ENCODE measurements at places on chromosomes 7 and 10.

DNA sequence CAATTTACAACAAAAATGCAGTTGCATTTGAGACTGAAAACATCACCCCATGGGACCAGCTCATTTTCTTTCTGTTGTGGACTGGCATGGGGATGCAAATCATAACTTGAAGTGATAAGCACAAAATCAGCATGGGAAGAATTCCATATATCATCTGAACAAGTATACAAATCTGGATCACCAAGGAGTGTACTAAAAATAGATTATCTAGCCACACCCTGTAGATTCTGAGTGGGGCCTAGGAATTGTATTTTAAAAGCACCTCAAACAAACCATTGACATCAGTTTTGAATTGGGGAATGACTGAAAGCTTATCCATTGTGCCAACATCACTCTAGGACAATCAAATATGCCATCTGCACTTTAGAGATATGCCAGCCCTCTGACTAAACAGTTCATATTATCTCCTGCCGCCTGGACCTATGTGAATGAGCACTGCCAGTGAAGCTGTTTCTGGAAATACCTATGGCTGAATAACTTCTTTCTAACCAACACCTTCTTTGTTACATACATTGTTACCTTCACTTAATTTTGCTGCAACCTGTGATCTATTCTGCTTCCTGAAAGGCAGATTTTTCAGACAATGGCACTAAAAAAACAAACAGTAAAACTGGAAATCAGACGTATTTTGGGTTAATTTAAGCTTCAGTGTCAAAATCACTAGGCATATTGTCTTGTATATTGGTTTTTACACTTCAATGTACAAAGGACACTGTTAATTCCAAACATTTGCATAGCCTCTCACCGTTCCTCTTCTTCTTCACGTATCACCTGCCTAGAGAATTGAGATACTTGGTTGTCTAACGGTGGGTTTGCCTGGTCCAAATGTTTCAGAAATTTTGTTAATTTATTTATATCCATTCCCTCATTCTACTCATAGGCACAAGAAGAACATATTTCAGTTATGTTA lies 42.4 kb upstream of the HGF start:
- DNase-seq, result no peak

GRCh38 chr10:18436902-18437301 lies 214.5 kb downstream of the NSUN6 start:
- no peak for DNase-seq

- no peak for DNase-seq
Observed at GRCh38 chr7:2662273-2663120, 25.5 kb upstream of the AMZ1 start.

- DNase-seq, result no peak
Observed at GRCh38 chr10:80139265-80139664, 6.7 kb downstream of the PLAC9 start.

DNA sequence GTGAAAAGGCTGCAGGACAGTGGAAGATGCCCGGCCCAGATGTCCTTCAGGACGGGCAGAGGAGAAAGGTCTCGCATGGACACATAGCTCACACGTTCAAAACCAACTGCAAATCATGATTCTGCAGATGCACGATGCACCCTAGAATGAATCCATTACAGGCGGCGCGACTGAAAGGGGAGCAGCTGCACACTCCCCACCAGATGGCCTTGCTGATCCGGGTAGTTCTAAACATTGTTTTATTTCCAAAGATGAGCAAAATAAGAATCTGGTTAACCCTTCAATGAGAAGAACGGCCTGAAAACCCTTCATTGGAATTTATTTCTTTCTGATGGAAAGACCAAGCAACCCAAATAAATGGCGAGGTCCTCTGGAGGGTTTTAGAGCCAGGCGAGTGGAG lies 33.8 kb downstream of the CHST15 start:
- DNase-seq, result peak; percentile 48

DNA sequence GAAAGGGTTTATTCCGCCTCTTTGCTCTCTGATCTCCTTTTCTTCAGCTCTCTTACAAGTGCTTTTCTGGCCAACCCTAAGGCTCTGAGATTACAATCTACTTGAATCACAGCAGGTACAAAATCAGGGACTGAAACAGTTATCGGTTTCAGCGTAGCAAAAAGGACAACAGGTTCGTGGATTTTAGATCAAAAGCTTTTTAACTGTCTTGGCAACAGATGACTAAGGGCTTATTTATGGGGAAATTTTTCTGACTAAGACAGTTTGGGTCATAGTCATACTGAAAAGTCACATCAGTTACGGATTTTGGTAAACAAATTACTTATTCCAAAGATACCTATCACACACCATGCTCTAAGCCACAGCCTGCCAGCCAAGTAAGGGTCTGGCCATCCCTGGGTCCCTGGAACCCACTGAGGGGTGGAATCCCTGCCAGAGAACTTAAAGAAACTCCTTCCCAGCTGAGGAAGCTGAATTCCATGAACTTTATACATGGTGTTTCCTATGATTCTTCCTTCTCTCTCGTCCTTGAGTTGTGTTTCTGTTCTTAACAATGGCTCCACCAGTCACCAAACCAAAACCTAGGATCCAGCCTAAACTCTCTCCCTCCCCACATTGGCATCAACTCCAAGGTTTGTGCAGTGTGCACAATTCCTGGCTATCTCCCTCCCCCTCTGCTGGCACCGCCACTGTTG lies 169.3 kb downstream of the FAM107B start:
- no peak for DNase-seq

DNA sequence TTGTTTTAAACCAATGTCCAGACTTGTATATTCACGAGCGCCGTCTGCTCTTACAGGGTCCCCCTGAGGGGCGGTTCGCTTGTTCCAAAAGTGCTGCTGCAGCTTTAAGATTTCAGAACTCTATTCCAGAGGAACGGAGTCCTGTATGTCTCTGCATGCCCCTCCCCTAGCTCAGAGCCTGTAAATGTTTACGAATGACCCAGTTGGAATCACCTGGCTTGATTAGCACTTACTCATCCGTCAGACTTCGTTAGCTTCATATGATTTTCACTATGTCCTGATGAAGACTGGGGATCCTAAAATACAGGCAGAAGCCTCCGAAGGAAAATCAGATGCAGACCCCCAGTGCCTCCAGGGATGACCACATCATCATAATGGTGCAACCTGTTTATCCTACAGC lies 4.5 kb upstream of the CHST15 start:
- no peak for DNase-seq

- DNase-seq, result peak; percentile 52
Observed at GRCh38 chr10:78316451-78316931, 282.8 kb downstream of the RPS24 start.

- no peak for DNase-seq
Observed at GRCh38 chr10:22959950-22960349, 32.1 kb downstream of the ARMC3 start.

GRCh38 chr7:29269935-29270334 lies 75.4 kb downstream of the CHN2 start:
- DNase-seq, result no peak

GRCh38 chr10:88986549-88987242 lies 3.9 kb upstream of the FAS start:
- peak; percentile 33 for DNase-seq

GRCh38 chr7:28556025-28556424 lies 143.7 kb downstream of the CREB5 start:
- DNase-seq, result no peak

- DNase-seq, result no peak
Observed at GRCh38 chr10:105844241-105844640, 1203.2 kb downstream of the SORCS3 start.

GRCh38 chr10:983971-984655 lies 4.1 kb upstream of the GTPBP4 start:
- DNase-seq, result no peak

DNA sequence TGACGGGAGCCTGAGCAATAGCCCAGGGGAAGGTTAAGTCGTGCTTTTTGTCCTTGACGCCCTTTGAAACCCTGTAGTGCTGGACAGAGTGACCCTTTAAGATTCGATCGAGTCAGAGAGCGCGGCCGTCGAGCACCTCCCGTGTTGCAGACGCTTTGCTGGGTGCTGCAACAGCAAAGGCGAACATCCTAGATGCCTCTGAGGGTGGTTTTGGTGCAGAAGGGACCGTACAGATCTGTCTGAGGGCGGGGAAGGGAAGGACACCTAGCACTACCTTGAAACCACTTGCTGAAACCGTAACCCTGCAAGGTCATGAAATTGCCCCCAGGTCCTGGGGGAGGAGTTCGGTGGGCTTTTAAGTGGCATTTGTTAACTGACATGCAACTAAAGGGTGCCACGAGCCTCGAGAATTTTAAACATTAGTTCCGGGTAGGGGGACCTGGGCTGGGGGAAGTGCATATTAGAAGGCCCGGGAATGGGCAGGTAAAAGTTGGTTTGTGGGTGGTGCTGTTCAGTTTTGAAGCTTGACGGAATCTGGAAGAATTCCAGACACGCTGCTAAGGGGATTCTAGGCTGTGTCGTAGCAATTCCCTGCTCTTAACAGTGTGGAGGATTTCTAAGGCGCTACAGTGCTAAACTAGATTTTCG lies 786 bp downstream of the ATP5F1C start:
- no peak for DNase-seq

- no peak for DNase-seq
Observed at GRCh38 chr7:41816111-41816510, 113.2 kb upstream of the INHBA start.

- no peak for DNase-seq
Observed at GRCh38 chr10:99484626-99485581, 47.8 kb upstream of the NKX2-3 start.

DNA sequence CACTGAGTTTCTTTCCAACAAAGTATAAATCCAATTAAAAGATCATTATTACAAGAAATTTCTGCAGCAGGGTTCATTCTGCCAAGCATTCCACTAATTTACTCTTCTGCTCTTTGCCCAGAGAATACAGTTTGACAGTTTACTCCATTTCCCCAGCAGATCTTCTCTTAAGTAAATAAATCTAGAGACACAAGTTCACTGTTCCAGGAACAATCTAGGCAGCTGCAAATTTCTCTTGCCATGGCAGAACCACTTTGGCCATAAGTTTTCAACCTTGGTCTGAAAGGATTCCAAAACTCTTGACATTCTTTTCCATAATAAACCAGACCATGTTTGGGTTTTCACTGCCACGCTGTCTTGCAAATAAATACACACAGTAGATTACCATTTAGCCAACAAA lies 11.5 kb downstream of the RGS10 start:
- no peak for DNase-seq

GRCh38 chr10:11336722-11337162 lies 274.7 kb downstream of the USP6NL start:
- no peak for DNase-seq

GRCh38 chr7:156379324-156380070 lies 261.1 kb upstream of the RNF32 start:
- no peak for DNase-seq

DNA sequence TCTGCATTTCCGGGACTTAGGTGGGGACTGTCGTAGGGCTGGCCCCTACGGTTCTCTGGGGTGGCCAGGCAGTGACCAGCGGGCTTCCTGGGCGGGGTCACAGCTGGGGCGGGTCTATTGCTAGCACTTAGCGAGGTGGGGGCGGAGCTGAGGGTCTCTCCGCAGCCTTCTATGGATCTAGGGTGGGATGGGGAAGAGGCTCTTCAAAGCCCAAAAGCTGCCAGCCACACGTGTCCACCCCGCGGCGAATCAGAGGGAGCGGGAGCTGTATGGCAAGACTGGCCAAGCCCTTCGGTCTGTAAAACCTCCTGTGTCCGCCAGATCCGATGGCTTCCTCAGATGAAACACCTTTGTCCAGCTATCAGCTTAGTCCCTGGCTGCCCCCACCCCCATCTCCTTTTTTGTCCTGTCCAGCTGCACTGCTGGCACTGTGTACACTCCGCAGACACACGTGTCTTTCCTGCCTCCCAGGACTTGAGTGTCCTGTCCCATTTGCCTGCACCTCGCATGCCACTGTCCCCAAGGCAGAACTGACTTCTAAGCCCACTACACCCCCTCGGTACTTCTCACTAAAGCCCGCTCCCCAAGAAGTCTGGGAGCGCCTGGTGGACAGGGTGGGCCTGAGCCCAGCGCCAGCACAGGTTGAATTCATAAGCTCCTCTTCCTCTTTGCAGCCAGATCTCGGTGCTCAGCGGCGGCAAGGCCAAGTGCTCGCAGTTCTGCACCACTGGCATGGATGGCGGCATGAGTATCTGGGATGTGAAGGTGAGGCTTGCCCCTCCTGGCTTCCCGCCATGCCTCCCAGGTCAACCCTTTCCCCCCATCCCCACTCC lies 14.8 kb downstream of the PDAP1 start:
- DNase-seq, result no peak

DNA sequence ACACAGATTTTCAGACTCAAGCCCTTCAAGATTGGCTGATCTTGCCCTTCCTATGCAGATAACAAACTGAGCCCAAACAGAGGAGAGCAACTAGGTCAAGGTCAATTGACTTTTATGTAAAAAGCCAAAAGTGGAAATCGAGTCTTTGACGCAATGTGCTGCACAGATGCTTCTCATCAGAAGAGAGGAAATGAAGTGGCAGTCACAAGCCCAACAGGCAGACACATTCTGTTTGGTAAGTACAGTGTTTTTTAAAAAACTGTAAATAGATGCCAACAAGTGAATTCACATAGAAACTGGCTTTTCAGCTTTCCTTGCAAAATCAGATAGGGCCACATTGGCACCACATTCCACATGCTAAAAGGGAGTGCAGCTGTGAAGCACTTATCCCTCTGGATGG lies 606.6 kb downstream of the KCNMA1 start:
- DNase-seq, result no peak

- DNase-seq, result no peak
Observed at GRCh38 chr7:100064162-100064561, 14.6 kb downstream of the ZSCAN21 start.

DNA sequence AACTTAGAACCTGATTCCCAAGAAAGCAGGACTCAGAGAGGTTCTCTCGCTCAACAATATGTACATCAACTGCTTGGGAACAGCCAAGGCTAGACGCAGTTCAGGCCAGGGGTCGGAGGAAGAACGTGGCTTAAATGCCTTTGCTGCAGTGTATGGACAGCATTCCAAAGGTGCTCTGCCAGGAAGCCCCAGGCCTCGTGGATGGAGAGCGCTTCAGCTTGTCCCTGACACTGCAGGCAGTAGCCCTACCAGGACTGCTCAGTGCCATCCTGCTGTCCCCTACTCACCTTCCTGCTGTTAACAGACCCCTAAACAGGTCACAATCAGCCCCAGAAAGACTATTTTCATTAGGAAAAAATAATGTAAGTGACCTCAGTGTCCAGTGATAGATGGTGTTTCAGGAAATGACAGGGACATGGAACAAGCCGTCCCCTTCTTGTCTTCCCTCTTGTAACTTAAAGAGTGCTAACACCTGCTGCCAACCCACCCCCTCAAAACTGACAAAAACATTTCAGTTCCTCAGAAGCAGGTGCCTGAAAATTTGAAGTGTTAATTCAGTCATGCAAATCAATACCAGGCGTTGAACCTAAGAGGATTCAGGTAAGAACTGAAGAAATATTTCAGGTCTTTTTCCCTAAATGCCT lies 16.5 kb downstream of the CREB3L2 start:
- no peak for DNase-seq

GRCh38 chr7:75971309-75971960 lies 23.0 kb downstream of the TMEM120A start:
- no peak for DNase-seq
